ENCODE measurements at places on chromosomes 2 and 18.

- no peak for DNase-seq
These were observed 5.7 kb downstream of the SMC6 start for GRCh38 chr2:17747684-17748452.

- peak; percentile 14 for DNase-seq
These were observed 2.2 kb downstream of the AQP4 start for GRCh38 chr18:26863122-26863879.

- DNase-seq = no peak
These were observed 638.5 kb upstream of the PKDCC start for GRCh38 chr2:41409328-41409727.

DNA sequence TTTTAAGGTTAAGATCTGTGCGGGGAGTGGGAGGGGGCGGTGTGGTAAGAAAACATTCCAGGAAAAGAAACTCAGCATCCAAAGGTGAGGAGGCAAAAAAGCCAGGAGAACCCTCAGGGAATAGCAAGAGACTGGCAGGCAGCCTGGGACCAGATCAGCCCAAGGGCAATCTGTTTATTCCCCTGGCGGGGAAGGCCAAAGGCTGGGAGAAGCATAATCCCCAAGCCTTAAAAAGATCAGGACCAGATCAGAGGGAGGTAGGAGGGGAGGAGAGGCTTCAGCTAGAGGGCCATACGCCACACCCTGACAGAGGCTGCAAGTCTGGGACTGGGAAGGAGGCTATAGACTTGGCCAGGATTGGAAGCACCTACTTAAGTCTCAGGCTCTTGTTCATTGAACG lies 163.0 kb upstream of the PXDN start:
- no peak for DNase-seq

- no peak for DNase-seq
These were observed 81.2 kb downstream of the STK39 start for GRCh38 chr2:168165985-168166901.
